ENCODE measurements at places on chromosomes 6 and 20.

DNA sequence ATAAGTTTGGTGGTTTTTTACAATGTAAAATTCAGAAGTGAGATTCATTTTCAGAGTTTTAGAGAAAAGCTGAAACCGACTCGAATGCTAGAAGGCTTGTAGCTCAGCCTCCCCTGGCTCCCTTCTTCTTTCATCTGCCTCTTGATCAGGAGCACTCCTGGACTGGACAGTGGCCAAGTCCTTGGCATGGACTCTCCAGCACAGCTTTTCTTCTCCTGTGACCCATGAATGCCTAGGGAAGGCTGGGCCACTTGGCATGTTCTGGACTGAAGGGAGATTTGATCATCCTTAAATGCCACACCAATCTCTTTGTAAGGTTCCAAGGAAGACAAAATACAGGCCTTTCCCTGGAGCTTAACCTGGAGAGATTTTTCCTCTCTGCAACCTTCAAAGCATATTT, 384.0 kb upstream of the SASH1 start:
- no peak for DNase-seq

DNA sequence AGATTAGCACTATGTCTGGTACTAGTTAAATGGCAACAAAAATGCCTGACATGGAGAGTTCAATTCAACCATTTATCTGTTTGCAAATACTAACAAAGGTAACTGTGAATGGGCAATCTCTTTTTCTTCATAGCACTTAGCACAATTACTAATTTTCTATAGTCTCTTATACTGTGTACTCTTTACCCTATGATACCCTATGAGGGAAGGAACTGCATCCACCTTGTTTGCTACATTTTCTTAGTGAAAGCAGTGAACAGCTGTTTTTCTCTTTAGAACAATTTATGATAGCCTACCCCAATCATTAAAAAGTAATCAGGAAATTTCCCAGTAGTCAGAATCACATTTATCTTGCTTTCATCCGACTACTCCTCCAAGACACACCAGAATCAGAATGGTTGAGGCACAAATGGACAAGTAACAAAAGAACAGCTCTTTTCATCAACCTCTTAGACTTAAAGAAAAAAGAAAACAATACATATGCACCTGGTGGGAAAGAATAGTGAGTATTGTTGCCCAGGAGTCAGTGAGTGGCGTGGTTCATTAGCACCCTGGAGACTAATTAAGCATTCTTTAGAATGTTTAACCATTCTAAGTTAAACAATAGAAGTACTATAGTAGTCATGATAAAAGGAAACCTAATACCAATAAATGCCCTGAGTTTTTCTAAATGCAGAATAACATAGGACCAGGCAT, 16.7 kb downstream of the ZNF292 start:
- DNase-seq: no peak

GRCh38 chr6:90229331-90230010, 67.2 kb downstream of the BACH2 start:
- DNase-seq: no peak

- DNase-seq: no peak
Measured at GRCh38 chr6:164109770-164110140, 695.2 kb downstream of the QKI start.
